ENCODE measurements at places on chromosomes 6 and 20.

GRCh38 chr6:129661536-129662405 lies 48.2 kb downstream of the ARHGAP18 start:
- no peak for DNase-seq

GRCh38 chr20:52675375-52675774 lies 296.8 kb upstream of the TSHZ2 start:
- DNase-seq = no peak

- no peak for DNase-seq
These were observed 126.9 kb upstream of the TIAM2 start for GRCh38 chr6:154868143-154868594.

DNA sequence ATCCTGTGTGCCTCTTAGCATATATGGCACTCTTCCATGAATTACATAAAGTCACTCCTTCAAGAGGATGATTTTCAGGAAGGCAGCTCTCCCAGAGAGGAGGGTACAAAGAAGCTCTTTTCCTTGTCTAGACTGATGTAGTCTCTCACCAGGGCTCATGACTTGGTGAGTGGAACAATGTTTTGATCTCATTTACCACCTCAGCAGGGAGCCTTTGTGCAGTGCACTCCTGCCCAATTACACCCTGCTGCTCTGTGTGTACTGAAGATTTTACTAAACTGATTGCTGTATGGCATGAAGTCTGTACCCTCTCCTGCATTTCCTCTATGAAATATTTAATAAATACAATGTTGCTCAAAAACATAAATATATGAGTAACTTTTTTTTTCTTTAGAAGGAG lies 598.3 kb upstream of the HS3ST5 start:
- DNase-seq = no peak

- DNase-seq = no peak
These were observed 306.1 kb upstream of the RGS17 start for GRCh38 chr6:153437193-153437592.

- no peak for DNase-seq
These were observed 7.3 kb upstream of the SMIM8 start for GRCh38 chr6:87315071-87315470.

DNA sequence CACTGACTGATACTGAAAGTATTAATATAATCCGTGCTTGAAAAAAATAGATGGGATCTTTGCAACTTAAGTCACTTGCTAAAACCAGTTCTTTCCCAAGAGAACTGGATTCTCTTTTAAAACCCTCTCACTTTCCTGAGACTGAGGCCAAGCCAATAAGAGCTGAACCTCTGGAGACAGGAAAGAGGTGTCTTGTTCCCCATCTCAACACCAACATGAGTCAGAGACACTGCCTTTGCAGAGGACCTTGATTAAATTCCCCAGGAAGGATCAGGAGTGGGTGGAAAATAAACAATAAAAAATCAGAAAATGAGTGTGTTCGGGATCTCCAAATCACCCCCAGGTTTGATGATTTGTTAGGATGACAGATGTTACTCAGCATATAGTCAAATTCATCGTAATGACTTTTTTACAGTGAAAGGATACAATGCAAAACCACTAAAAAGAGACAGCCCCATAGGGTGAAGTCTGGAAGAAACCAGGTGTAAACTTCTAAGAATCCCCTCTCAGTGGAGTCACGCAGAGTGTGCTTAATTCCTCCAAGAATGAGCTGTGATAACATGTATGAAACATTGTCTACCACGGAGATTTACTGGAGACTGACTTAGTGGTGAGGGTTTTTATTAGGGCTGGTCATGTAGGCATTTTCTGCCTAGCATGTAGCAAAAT lies 122.8 kb upstream of the BEND3 start:
- DNase-seq = no peak

DNA sequence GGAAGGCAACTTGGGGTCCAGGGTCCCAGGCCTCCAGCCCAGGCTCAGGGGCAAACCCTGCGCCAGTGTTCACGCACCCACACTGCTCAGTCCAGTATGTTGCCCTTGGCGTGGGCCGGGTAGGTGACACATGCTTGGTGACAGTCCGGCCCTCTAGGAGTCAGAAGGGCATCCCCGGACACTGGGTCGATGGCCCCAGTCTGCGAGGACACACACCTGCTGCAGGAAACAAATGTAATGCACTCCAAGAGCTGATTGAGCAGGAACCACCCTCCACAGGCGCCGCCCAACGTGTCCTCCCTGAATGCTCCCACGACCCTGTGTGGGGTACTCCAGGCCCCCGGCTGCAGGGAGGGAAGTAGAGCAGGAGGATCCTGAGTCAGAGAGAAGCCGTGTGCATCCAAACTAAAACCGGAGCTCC lies 160.7 kb downstream of the DLL1 start:
- DNase-seq = no peak

- no peak for DNase-seq
These were observed 185.7 kb upstream of the FLRT3 start for GRCh38 chr20:14523090-14523489.

DNA sequence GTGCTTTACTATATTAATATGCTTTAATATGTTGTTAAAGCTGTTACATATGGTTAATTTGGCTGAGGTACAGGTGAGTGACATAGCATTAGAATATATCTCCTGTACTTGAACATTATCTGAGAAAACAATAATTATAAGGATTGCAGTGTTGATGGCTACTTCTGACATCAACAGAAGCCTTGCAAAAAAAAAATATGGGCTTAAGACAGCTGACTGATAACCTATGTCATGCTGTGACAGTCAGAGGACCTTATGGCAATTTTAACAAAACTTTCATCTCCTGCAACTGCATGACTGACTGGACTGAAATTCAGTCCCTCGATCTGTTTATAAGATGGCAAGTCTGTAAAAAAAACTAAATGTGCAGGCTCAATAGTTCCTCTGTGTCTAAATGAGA lies 27.5 kb upstream of the TBX18 start:
- no peak for DNase-seq

- no peak for DNase-seq
These were observed 951.6 kb downstream of the TFAP2A start for GRCh38 chr6:9463311-9463710.

GRCh38 chr6:48111575-48111974 lies 578 bp upstream of the PTCHD4 start:
- DNase-seq = no peak

DNA sequence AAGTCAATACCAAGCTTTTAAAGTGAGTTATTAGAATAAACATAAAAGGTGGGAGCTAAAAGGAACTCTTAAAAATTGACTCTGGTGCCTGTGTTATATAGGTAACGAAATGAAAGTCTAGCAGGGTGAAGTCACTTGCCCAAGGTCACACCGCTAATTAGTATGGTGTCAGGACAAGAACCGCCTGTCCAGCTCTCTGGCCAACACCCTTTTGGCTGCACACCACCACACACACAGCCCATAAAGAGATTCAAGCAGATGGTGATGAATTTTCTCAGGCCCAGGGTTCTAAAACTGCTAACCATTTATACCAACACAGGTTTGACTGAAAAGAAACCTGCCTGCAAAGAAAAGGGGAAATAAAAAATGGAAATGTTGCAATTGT lies 20.2 kb downstream of the GFOD1 start:
- DNase-seq = no peak

DNA sequence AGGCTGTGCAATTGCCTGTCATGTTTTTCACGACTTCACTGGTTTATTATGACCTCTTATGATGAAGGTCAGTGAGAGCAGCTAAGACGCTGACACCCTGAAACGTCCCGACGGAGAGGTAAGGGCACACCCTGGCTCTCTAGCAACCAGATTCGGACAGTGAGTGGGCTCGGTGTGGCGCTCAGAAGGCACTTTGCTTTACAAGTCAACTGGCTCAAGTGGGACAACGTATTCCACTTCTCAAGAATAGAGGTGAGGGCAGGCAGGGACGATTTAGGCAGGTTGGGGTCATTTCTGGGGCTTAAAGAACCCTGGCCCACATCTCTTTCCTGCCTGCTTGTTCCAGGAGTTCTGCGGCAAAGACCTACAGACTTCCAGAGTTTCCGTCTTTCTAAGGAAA lies 18.2 kb downstream of the RNASET2 start:
- no peak for DNase-seq

- no peak for DNase-seq
These were observed 140.0 kb upstream of the ATXN1 start for GRCh38 chr6:16901306-16901705.

- DNase-seq = no peak
These were observed 77.4 kb downstream of the PRDM1 start for GRCh38 chr6:106163446-106163965.

DNA sequence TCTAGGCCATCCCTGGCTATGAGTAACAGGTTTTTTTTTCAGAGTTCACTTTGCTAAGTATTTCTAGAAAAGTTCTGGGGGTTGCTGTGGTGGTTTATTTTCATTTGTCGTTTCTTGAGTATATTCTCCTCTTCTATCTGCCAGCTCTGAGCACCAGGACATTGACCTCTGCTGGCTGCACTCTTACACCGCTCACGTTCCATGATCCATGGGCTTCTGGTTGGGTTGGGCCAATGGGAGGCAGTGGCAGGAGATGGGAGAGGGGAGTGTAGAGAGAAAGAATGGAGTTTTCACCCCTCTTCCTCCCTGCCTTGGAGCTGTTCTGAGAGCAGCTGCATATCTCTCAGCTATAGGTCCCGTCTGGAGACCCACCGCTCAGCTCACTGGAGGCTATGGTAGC lies 161.0 kb upstream of the ATXN1 start:
- DNase-seq = no peak

DNA sequence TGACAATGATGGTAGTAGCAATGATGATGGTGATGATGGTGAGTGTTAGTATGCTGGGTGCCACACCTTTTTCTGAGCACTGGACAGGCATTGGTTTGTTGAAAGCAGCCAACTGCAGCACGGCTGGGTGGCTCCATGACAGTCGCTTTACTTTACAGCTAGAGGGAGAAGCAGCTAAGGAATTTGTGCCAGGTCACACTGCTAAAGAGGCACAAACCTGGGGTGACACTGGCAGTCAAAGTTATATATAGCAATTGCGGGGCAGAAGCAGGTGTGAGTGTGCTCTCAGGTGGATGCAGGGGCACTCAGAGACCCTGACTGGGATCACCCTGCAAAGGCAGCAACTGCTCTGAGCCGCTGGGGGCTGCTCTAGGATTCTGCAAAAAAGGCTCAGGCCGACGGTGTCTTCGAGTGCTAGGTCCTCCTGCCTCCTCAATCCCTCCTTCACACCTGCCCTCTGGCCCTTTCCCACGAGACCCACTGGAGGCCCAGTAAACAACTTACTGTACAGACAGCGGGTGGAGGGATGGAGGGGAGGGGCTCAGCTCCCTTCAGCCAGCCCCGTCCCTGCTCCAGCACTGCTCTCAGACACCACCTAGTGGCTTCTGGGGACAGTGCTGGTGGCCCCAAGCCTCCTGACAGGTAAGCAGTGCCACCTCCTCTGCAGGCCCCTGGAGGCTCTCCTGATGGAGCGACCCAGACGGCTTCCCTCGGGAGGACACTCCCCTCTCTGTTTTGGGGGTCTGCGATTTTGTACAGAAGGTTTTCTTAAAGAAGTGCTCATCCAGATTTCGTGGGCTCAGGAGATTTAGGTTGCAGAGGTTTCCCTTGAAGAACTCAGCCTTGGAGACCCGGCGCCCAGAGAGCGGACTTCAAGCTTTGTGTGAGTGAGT lies 4.4 kb upstream of the RPS21 start:
- DNase-seq = peak; percentile 72

DNA sequence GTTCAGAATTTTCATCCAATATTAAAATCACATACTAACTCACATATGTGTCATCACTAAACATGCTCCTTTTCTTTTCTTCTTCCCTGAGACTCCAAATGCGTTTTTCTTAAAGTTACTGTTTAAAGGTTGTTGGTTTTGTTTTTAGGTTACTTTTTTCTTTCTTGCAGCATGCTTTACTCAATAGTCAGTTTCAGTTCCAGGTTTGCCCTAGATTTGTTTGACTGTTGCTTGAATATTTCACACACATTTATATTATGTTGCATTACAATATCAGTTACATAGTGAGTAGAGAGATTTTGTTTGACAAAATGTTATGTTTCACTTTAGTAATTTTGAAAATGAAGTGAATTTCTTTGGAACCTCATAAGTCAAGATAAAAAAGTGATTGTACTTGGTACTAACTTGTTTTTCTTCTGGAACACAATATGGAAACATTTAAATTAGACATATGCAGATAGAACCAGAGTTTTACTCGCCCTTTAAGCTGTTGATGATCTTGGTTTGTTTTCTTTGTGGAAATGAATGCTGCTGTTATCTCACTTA lies 27.3 kb downstream of the FNDC1 start:
- DNase-seq = no peak

DNA sequence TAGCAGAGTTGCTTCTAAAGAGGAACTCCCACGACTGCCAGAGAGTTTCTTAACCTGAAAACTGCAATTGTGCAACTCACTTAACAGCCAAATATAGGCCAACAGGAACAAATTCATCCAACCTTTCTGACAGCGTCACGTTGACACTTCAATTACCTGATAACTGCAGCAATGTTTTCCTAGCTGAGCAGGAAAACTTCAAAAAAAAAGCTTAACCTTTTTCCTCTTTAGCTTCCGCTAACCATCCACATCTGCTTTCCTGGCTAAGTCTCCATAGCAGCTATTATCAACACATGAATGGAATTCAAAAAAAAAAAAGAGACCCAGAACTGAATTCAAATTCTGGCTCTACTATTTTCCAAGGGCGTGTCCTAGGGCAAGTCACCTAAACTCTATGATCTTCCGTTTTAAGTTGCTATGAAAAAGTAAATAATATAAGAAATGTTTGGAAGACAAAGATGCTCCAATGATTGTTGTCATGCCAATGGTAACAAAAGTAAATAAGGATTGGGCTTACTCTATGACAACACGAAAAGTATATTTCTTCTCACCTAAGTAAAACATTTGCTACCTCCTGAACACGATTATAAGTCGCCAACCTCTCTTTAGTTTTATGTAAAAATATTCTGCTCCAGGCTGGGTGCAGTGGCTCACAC lies 524.6 kb upstream of the JARID2 start:
- no peak for DNase-seq

- peak; percentile 48 for DNase-seq
These were observed 52.7 kb upstream of the MYB start for GRCh38 chr6:135128268-135128914.

DNA sequence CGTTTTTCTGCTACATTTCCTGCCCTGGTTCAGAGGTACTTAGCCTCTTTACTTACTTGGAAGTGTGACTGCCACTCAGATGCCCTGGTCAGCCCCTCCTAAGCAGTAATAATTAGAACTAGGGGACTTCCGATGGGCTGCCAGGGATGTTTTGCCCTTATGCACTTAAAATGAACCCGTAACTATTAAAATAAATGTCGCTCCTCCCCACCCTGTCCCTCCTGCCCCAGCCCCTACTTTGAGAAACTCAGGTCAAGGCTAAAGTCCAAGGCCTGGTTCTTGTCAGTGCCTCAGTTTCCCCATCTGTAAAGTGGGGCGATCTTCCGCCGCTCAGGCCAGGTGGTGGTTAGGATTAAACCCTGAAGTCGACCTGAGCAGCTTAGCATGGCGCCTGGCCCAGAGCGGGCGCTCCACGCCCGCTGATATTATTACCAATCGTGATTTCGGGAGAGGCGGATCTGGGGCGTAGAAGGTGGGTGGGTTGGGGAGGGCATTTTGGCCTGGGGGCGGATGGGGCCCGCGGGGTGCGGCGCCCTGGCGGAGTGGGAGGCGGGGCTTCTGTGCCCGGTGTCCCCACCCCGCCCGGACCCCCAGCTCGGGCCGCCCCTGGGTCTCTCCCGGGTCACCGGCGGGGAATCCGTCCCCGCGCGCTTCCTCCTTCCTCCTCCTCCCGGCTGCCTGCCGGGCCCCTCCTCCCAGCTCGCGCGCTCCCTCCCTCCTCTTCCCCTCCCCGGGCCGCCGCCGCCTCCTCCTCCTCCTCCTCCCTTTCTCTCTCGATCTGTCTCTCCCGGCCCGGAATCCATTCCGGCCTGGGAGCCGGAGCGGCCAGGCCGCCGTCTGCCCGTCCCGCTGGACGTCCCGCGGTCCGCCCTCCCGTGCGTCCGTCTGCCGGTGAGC lies at the start of gene SRC:
SRC (plus strand) TSS at position 802 of the 897 bp plus-strand sequence. CDS start 38,014 bp downstream, outside the sequence.
- peak; percentile 25 for DNase-seq

Measured in stimulated activated CD8-positive, alpha-beta memory T cell treated with anti-CD3 and anti-CD28 coated beads, Interleukin-15, amount 100 ng/mL, for 48 hours (primary cell).